ENCODE measurements at places on chromosomes 3 and 15.

DNA sequence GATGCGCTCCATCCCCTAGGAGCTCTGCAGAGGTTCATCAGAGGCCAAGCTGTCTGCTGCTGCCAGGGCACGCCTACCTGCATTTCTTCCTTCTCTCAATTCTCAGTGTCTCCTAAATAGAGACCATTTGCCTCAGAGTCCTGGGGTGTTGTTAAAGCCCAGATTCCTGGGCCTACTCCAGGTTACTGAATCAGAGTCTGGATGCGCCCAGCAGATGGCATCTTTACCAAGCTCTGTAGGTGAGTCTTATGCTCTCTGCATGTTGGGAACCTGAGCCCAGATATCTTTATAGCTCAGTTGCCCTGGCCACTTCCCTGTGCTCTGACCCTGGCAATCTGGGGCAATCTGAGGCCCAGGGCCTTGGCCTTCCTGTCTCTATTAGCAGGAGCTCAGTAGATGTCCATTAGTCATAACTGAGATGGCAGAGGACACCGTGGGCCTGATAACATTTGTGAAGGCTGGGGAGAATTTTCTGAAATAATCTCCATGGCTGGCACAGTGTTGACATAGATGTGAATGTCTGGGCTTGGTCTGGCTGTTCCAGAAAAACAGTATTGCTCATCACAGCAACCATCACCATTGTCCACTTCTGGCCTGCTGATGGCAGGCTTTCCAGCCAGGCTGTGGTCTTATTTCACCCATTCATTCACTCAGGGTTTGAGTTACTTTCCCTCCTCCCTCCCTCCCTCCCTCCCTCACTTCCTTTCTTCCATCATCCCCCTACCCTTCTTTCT is 13.3 kb upstream of the RBP1 start:
- DNase-seq = no peak

- DNase-seq = no peak
These were observed at the start of gene UPK1B for GRCh38 chr3:119173325-119173724. Gene UPK1B, plus strand, starts transcription at chr3:119173598. Its CDS starts 13,144 bp downstream, at chr3:119186742.

GRCh38 chr15:38323895-38324294 is 71.3 kb downstream of the SPRED1 start:
- no peak for DNase-seq

- DNase-seq = no peak
These were observed 107.5 kb downstream of the SRGAP3 start for GRCh38 chr3:9141928-9142289.

GRCh38 chr3:193788189-193788991 is 195.4 kb downstream of the OPA1 start:
- peak; percentile 71 for DNase-seq

DNA sequence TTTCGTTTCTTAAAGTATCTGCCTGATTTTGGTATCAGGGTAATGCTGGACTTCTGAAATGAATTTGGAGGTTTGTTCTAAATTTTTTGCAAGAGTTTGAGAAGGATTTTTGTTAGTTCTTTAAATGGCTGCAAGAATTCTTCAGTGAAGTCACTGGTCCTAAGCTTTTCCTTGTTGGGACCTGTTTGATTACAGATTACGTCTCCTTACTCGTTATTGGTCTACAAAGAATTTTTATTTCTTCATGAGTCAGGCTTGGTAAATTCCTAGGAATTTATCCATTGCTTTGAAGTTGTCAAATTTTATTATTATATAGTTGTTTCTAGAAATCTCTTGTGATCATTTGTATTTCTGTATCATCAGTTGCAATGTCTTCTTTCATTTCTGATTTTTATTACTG is 196.0 kb downstream of the DPH6 start:
- DNase-seq = no peak

DNA sequence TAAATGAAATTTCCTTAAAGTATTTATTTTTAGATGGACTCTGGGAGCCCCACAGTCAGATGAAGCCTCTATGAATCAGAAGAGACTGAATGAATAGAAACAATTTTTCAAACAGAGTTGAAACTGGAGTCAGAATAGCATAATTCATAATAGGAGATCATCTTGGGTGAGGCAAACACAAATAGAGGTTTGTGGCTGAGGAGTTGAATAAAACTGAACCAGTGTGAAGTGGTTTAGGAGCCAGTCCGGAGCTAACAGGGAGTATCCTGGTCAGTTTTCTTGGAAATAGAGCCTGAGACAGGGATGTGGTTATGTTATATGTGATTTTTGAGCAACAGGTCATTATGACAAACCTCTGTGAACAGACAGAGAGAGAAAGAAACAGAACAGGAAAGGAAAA is 39.2 kb downstream of the SAMMSON start:
- no peak for DNase-seq

GRCh38 chr3:184234224-184234623 is 4.8 kb downstream of the VWA5B2 start:
- DNase-seq = peak; percentile 55

DNA sequence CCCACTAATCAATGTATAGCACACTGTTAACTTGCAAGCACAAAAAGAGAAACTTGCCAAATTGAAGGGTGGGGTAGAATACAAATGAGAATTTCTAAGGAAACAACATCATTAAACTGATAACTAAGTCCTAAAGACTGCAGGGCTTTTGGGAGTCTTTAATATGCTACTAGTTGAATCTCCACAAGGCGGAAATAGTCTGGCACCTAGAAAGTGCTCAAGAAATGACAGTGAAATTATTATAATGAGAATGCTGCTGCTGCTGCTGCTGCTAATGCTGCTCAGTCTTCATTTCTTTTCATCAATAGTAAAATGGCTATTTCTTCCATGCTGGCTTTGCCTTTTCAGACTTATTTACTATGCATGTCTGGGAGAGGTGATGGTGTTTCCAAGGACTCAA is 91.8 kb downstream of the BTD start:
- no peak for DNase-seq

- no peak for DNase-seq
These were observed 5.2 kb upstream of the GOLIM4 start for GRCh38 chr3:168100777-168101492.

DNA sequence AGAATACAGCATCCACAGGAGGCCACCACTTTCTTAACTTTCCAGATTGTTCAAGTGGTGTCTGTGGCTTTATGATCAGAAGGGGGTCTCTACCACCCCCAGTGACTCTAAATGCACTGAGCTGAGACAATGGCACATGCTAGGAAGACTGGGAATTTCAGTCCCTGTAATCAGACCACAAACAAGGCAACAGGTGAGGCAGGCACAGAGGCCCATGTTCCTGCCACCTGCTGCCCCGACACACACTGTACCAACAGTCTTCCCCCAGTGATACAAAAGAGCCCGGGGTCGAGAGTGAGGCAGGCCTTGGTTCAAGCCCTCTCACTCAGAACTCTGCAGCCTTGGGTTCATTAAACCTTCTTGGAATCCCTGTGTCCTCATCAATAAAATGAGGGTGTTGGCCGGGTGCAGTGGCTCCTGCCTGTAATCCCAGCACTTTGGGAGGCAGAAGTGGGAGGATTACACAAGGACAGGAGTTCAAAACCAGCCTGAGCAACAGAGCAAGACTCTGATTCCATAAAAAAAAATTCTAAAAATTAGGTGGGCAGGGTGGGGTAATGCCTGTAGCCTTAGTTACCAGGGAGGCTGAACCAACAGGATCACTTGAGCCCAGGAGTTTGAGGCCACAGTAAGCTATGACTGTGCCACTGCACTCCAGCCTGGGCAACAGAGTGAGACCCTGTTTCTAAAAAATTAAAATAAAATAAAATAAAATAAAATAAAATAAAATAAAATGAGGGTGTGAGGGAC is 55.8 kb downstream of the ADCY5 start:
- DNase-seq = no peak

DNA sequence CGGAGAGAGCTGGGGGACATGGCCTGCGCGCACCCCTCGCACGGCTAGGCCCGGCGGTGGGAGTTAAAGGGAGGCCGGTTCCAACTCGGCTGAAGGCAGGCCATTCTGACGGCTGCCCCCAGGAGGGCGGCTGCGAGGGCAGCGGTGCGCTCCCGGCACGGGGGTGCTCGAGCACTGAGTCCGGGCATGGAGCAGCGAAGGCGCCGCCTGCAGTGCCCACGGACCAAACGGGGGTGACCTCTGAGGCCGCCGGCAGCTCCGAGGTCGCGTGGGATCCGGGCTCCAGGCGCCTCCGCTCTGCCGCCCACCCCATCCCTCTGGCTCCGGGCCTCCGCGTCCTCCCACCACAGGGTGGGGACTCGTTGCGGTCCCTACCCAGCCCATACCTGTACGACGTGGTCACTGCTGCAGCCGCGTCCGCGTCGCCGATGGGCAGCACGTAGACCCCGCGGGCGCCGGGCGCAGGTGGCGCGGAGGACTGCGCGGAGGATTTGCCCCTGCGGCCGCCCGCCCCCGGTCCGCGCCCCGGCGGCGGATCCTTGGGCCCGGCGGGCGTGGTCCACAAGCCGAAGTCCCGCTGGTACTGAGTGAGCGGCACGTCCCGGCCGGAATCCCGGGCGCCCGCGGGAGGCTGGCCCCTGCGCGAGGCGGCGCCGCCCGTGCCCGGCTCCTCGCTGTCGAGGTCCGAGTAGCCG is 469 bp downstream of the MAP6D1 start:
- no peak for DNase-seq

DNA sequence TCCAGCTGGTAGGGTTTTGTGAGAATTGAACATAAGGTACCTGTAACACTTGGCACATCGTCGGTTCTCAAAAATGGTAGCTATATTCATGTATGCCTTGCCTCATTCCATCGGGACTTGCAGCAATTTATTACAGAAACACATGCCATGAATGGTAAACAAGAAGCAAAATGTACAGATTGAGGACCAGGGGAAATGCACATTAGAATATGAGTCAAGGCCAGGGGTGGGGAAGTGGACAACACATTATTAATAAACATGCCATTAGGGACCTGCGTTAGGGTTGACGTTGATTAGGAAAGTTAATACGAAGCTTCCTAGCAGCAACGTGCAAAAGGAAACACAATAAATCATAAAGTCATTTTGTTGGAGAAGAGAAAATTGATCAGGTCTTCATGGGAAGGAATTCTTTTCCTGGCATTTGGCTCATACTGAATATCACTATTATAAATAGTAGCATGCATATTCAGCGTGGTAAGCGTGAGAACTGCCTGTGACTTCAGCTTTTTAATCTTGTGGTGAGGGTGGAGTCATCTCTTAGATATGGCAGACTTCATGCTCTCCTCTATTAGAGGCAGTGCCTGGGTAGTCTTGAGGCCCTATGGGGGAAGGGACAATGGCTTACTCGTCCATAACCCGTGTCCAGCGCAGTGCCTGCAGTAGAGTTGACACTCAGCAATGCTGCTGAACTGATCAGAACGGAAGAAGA is 184.9 kb downstream of the SV2B start:
- DNase-seq = no peak

GRCh38 chr15:49082960-49083359 is 36.7 kb upstream of the SECISBP2L start:
- no peak for DNase-seq

GRCh38 chr3:40624189-40624769 is 99.5 kb downstream of the ZNF621 start:
- DNase-seq = no peak

GRCh38 chr3:76387000-76387399 is 601.7 kb upstream of the ZNF717 start:
- no peak for DNase-seq

GRCh38 chr3:58346368-58346767 is 13.7 kb downstream of the PXK start:
- no peak for DNase-seq

DNA sequence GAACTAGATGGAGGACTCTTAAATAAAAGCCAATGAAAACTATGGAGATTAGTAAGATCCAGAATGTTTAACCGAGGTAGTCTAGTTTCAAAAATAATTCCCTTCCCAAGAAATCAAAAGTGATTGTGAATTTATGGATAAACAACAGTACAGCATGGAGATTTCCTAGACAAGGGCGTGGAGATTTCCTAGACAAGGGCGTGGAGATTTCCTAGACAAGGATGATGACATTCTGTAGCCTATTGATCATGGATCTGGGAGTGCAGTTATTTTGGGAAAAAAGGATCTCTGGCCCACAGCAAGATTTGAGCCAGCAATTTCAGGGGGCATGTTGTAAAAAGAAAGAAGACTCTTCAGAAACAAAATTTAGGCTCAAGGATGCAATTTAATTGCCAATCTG is 175.3 kb downstream of the RAP2B start:
- no peak for DNase-seq

DNA sequence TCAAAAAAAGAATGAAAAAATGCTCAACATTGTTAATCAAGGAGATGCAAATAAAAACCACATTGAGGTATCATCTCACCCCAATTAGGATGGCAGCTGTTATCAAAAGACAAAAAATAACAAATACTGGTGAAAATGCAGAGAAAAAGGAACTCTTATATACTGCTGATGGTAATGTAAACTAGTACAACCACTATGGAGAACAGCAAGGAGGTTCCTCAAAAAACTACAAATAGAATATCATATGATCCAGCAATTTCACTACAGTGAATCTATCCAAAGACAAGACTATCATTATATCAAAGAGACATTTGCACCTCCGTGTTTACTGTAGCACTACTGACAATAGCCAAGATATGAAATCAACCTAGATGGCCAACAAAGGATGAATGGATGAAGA is 58.4 kb downstream of the PEAK1 start:
- DNase-seq = no peak

DNA sequence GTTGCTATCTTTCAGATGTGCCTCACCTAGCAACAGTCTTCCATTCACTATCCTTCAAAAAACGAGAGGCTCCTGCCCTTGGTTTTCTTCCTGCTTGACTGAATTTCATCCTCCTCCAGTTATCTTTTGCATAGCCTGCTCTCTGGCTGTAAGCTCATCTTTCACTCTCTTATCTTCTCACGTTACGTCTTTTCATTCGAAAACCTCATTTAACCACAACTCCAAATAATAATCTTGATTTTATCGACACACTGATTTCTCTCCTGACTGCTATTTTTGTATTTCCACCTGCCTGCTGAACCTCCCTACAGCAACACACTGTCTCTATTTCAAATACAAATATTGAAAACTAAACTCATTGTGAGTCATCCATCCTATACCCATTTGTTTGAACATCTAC is 230.7 kb upstream of the TMC3 start:
- DNase-seq = no peak

GRCh38 chr15:34653992-34654391 is 70.5 kb upstream of the GOLGA8B start:
- no peak for DNase-seq

- no peak for DNase-seq
These were observed 31.9 kb downstream of the TNIK start for GRCh38 chr3:171428321-171428787.

GRCh38 chr3:117019082-117019713 is 309.6 kb downstream of the TUSC7 start:
- DNase-seq = peak; percentile 43

DNA sequence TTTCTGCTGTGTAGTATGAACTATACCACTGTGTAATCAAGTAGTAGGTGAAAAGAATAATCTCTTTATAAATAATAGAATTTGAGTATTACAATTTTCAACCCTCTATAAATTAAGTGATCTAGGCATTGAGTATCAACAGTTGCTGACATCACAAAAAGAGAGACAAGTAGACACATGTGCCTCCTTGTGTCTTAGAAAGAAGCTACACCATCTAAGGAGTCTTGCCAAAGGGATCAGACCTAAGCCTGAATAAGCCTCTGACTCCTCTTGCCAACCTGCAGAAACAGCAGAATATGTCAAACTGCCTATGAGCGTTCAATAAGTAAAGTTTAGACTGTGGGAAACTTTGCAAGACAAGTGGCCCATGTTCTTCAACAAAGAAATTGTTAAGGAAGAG is 5.8 kb upstream of the MTMR10 start:
- no peak for DNase-seq

- DNase-seq = peak; percentile 77
These were observed 22.6 kb upstream of the LYSMD4 start for GRCh38 chr15:99755692-99756409.

GRCh38 chr3:88469216-88469615 is 319.5 kb downstream of the C3orf38 start:
- DNase-seq = no peak

- no peak for DNase-seq
These were observed 175.5 kb upstream of the SLCO3A1 start for GRCh38 chr15:91678003-91678402.
